ENCODE measurements at places on chromosomes 16 and 17. TPM values are rescaled to one million over a fixed set of nuclear protein-coding genes. Genes with fewer than 3 reads are reported as not detected.

- DNase-seq, result no peak
Measured at GRCh38 chr17:39968761-39969160, 6.0 kb downstream of the GSDMA start.

The CCDC144A gene
- 0.57 TPM for total RNA-seq

The TEPSIN gene
- 44.9 TPM for total RNA-seq

GRCh38 chr17:73710095-73710592 lies 65.9 kb upstream of the SDK2 start:
- DNase-seq, result peak; percentile 28

- DNase-seq, result no peak
Measured at GRCh38 chr17:78251773-78252103, 20.3 kb downstream of the TMEM235 start.

The TBC1D3I gene
- total RNA-seq, result 0.54 TPM

GRCh38 chr16:60655514-60656153 lies 1380.6 kb downstream of the CDH8 start:
- no peak for DNase-seq

GRCh38 chr16:77679901-77680300 lies 42.4 kb upstream of the NUDT7 start:
- no peak for DNase-seq

The CREBBP gene
- 60.2 TPM for total RNA-seq

The CEP295NL gene
- 0.87 TPM for total RNA-seq

The TBC1D3E gene
- not detected for total RNA-seq

- no peak for DNase-seq
Measured at GRCh38 chr17:55717898-55718735, 4.5 kb downstream of the TMEM100 start.

DNA sequence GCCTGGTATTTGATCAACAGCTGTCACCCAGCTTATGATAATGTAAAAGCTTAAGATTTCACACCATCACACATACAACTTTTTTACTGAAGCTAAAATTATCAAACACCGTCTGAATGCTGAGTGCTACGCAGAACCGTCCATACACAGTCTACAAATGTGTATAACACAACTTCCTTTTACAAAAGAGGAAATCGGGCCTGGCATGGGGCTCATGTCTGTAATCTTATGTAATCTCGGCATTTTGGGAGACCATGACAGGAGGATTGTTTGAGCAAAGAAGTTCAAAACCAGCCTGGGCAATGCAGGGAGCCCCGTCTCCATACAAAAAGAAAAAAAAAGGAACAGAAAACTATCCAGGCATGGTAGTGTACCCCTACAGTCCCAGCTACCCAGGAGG lies 19.6 kb upstream of the QRICH2 start:
- no peak for DNase-seq

- no peak for DNase-seq
Measured at GRCh38 chr17:66547151-66547865, 244.9 kb downstream of the PRKCA start.

DNA sequence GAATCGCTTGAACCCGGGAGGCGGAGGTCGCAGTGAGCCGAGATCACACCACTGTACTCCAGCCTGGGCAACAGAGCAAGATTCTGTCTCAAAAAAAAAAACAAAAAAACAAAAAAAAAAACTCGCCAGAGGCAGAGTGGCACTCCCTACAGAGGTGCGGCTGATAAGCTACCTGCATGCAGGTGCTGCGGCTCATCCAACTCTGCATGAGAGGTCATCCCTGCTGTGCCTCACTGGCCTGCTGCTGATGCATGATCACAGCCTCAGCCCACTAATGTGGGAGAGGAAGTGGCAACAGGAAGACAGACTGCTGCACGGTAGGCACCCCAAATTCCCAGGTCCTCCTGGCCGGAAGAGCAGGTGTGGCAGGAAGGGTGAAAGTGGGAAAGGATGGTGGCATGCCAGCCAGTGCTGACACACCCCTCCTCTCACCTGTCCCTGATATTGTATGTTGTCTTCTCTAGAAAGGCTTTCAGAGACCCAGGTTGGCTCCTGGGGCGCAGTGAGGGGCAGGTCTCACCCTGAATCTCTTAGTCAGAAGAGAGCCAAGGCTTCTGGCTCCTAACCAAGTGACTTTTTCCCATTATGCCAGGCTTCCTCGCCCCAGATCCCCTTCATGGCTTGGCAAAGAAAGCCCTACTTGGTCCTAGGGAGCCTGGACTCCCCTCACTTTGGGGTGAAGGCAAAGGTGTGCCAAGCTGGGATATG lies 11.8 kb downstream of the NXPH3 start:
- no peak for DNase-seq

The ARMC5 gene
- 19.8 TPM for total RNA-seq

GRCh38 chr17:3950584-3950983 lies 13.7 kb downstream of the ATP2A3 start:
- DNase-seq, result no peak

The KRT25 gene
- total RNA-seq, result not detected

DNA sequence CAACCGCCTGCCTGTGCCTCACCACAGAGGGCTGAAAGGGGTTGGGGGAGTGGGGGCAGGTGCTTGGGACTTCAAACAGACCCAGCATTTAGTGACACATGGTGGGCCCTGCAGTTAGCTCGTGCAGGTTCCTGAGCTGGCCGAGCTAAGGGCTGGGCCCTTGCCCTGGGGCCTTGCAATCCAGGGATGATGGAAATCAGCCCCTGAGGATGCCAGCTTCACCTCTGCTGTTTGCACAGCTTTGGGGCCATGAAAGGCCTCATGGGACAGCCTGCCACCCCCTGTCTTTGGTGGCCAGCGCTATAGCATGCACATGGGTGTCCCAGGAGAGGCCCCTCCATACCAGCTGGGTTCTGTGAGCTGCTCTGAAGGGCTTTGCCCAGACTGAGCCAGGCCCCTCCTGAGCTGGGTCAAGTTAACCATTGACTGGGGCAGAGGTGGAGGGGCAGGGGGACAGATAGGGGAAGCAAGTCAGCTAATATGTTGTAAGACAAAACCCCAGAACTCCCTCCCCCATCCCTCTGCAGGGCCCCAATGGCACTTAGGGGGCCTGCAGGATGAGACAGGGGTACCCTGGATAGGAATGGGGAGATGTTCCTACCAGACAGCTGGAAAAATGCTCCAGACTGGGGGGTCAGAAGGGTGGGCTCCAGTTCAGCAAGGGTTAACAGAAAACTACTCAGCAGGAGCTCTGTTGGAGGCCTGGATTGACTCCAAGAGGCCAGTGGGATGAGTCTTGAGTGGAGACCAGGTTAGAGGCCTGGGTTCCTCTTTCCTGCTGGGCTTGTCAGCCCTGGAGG lies 692 bp downstream of the PRR15L start:
- DNase-seq, result no peak

The SEPTIN12 gene
- total RNA-seq, result not detected

- no peak for DNase-seq
Measured at GRCh38 chr17:77602062-77602746, 356.3 kb upstream of the TNRC6C start.

DNA sequence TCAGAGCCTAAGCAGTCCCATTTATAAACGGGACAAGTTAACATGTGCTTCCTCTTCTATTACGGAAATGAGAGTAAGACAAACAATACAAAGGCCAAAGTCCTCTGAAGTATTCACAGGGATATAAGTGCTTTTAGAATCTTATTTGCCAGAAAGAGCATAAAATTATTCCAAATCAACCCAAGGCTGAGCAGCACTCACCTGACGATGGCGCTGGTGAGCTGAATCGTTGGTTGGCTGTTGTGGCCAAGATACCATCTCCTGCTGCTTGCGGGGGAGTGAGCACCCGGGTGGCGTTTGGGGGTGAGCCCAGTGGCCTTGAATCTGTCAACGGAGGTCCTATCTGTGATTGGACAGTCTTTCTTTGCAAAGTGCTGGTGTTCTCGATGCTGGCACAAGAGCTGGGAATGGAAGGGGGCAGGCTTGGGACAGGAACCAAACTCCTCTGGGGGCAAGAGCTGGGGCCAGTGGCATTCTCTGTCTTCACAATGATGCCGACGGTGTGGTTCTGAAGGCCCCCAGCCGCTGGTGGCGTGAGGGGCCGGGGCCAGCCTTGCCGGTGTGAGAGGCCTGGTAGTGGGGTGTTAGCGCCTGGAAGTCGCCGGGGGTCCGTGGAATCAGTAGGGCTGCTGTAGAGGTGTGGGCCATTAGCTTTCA lies 9.5 kb upstream of the DHRS13 start:
- no peak for DNase-seq

The PMFBP1 gene
- 0.10 TPM for total RNA-seq

The EPN3 gene
- total RNA-seq, result 0.92 TPM

DNA sequence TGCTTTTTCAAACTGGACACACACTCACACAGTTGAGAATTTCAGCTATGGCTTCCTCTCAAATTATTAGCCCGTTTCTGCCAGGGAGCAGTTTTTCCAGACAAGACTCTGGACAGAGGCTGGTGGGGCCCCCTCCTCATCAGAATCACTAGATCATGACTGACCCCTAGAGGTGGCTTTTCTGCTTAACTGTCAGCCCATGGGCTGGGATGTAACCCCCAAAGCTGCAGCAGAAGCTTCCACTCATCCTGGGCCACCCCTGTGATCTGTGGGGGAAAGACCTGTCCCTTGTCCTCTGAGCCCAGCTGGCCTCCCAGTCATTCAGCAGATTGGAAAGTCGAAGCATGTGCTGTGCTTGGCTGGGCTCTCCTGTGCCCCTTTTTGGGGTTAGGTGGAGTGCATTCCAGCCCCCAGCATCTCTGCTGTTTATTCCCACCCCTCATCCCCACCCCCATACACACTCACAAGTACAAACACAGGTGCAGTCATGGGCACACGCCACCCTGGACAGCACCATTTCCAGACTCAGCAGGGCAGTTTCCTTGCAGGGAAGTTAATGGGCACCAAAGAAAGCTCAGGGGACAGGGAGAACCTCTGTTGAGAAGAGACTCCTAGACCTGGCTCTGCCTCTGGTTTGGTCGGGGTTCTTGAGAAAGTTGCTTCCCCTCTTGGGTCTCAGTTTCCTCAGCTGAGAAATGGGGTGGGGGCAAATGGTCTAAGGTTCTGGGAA lies 77.6 kb upstream of the RBL2 start:
- DNase-seq, result no peak

GRCh38 chr17:9643611-9644010 lies 1.7 kb upstream of the USP43 start:
- DNase-seq, result no peak

DNA sequence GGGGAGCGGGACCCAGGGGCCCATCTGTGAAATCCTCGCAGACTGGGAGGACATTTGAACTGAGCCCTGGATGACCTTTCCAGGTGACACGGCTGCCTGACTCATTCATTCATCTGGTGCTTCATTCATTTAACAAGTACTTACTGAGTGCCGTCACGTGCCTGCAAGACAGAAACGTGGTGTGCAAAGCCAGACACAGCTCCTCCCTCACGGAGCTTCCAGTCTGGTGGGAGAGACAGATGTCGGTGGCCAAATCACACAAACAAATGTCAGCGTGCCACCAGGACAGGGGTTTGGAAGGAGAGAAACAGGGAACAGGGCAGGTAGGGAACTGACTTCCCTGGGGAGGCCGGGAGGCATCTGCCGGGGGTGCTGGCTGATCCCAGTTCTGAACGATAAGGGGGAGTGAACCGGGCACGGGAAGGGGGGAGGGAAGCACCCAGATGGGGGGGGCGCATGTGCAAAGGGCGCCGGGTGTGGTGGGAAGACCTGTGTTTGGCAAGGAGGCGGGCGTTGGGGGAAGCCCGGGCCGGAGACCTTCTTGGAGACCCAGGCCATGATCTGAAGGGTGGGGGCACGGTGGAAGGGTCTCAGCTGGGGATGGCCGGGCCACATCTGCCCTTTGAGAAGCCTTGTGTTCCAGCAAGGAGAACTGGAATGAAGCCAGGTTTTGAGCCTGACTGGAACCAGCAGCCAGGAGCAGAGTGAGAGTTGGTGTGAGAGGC lies 93.6 kb upstream of the CIBAR2 start:
- no peak for DNase-seq

DNA sequence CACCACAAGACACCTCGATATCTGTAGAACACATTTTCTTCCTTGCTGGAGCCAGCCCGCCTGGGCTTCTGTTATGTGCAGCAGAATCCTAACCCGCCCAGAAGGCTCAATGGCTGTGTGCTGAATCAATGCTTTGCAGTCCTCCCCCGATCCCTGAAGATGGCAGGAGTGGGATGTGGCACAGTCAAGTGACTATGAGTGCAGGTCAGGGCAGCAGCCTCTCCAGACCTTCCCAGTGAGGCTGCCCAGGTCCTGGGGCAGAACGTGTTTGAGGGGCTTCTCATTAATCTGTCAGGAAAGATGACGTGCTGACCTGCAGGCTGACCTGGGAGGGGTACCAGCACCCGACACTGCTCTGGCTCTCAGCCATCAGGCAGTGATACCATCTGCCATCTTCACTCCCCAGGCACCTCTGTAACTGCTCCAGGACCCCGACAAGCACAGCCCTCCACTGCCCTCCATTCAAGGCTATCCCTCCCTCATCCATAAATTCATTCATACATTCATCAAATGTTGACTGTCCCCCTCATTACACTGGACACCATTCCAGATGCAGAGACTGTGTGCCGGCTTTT lies 35.2 kb downstream of the LRRC75A start:
- DNase-seq, result no peak

- DNase-seq, result no peak
Measured at GRCh38 chr16:87489434-87490045, 3.3 kb downstream of the ZCCHC14 start.

DNA sequence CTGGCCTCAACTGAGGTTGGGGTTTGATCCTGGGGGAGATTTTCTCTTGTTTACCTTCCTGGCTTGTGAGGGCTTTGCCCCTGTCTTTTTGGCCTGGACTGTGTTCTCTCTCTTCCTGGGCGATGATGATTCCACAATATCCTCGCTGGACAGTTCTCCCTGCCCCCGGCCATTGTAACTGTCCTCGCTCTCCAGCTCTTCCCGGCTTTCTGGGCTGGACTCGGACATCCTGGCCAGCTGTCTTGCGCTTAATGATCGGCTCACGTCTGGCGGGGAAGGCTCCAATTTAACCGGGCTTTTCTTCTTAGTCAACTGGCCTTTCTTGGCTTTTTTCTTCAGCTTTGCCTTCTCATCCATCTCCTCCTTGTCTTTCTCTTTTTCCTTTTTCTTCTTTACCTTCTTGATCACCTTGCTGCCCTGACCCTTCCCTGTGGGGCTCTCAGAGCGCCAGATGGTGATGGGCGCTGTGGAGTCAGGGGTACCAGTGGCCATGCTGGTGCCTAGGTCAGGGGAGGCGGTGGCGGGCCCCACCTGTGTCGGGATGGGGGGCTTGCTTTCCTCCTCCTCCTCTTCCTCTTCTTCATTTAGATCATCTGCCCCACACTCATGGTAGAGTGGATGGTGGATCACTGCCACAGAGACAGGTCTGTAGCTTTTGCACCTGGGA lies 8.0 kb downstream of the PROCA1 start:
- no peak for DNase-seq

GRCh38 chr17:69175625-69176456 lies 34.1 kb upstream of the ABCA6 start:
- DNase-seq, result peak; percentile 61

DNA sequence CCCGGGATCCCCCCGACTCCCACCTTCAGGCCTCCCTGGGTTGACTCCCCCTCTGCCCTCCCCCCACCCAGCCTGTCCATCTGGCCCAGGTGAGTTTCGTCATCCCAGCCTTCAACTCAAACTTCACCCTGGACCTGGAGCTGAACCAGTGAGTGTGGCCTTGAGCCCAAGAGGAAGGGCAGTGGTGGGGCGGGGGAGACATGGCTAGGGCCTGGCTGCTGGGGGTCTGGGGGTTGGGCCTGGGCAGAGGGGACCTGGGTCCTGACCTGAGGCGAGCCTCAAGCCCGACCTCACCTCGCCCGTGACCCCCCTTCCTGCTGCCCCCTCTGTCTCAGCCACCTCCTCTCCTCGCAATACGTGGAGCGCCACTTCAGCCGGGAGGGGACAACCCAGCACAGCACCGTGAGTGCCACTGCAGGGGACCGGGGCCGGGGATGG lies 10.9 kb downstream of the ADAM11 start:
- no peak for DNase-seq

The MYH2 gene
- total RNA-seq, result not detected

The ALOX15B gene
- total RNA-seq, result not detected

- DNase-seq, result no peak
Measured at GRCh38 chr16:70572050-70572925, 48.7 kb downstream of the SF3B3 start.

Measured in Panc1 (cell line).